Nasal cavity respiratory epithelium epithelial cell of viscerocranial mucosa (primary cell): ENCODE measurements at places on chromosomes 11 and 22. TPM values are rescaled to one million over a fixed set of nuclear protein-coding genes. Genes with fewer than 3 reads are reported as not detected.

C11orf52 gene
- 1.0 and 1.1 TPM in 2 replicates for total RNA-seq

GAL3ST1 gene
- total RNA-seq, result 0.07 and 0.34 TPM in 2 replicates

TMEM191B gene
- total RNA-seq, result 0.28 and 0.68 TPM in 2 replicates

MPZL2 gene
- total RNA-seq, result 48.2 and 140 TPM in 2 replicates

OR2AG2 gene
- total RNA-seq, result under 0.01 and 0.07 TPM in 2 replicates

OR8G5 gene
- not detected in 2 replicates for total RNA-seq
